ENCODE measurements at places on chromosomes 2 and 18. TPM values are rescaled to one million over a fixed set of nuclear protein-coding genes. Genes with fewer than 3 reads are reported as not detected.

DNA sequence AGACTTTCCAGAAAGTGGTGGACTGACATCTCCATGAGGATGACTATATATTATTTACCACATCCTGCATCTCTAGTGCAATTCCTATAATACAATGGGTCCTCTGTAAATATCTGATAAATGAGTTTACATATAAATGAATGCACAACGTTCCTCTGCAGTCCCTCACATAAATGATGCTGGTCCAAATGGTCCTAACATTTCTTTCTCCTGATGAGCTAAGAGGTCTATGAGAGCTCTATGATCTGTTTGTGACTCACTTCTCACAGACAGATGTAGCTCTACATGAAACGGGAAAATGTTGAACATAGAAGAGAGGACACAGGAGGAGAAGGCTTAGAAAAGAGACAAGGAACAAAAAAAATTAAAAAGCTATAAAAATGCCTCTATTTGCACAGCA is 201.2 kb upstream of the PIK3C3 start:
- no peak for DNase-seq

GRCh38 chr2:16321256-16321655 is 344.4 kb downstream of the CYRIA start:
- no peak for DNase-seq

DNA sequence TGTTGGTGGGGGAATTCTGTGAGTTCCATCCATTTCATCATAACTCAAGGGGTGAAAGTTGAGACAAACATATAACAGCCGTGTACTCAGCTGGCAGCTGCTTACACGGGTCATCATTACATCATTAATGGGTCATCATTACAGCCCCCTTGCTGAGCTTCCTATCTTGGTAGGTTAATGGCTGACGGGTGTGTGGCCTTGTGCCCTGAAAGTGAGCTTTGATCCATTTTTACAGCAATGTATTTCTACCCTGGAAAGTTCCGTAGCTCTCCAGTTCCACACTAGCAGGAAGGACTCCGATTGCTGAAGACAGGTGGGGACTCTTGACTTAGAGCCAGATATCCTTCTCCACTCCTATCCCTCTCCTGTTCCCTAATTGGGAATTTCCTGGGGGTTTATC is 105.2 kb upstream of the DLX2 start:
- no peak for DNase-seq

DNA sequence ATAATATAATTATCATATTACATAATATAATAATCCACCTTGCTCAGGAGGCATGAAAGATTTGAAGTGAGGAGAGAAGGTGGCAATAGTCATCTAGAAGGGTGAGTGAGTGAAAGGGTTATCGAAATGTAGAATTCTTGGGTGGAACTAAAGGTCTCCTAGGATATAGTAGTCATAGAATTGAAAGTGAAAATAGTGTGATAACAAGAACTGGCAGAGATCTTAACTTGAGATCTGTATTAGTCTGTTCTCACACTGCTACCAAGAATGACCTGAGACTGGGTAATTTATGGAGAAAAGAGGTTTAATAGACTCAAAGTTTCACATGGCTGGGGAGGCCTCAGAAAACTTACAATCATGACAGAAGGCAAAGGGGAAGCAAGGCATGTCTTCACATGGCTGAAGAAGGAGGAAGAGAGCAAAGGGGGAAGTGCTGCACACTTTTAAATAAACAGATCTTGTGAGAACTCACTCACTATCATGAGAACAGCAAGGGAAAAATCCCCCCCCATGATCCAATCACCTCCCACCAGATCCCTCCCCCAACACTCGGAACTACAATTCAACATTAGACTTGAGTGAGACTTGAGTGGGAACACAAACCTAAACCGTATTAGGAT is 351.5 kb downstream of the NR4A2 start:
- no peak for DNase-seq

- DNase-seq = no peak
These were observed 2.2 kb upstream of the TEX51 start for GRCh38 chr2:126896471-126896870.

GRCh38 chr18:905307-905947 is 756 bp downstream of the ADCYAP1 start:
- DNase-seq = no peak

DNA sequence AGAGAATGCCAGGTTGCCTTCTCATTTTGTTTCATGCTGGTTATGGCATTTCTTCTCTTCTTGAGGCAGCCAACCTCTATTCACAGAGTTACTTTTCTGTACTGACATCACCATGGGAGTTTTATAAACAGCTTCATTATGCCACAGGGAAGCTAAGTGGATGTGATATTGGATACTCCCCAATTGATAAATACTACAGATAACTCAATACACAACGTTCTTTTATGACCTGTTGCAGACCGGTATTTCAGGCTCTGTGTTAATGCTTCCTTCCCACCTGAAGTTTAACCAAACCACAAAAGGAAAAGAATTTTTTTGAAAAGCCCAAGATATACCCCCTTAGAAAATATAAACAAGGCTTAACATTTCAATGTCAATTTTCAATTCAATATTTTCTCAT is 258.3 kb upstream of the SOX11 start:
- no peak for DNase-seq

- no peak for DNase-seq
These were observed 64.6 kb upstream of the MYO3B start for GRCh38 chr2:170113168-170113894.

DNA sequence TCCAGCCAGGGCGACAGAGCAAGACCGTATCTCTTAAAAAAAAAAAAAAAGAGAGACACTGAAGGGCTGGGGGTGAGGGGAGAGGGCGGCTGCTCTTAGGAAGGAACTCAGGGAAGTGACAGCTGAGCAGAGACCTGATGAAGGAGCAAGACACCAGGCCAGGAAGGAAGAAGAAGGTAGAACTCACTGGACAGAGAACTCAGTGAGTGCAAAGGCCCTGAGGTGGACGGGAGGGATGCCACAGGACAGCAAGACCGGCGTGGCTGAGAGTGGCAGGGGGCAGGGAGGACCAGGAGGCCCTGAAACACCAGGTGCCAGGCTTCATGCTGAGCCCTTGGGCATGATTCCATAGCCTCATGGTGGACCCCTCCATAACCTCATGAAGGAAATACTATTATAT is 18.2 kb downstream of the BIN1 start:
- DNase-seq = no peak

DNA sequence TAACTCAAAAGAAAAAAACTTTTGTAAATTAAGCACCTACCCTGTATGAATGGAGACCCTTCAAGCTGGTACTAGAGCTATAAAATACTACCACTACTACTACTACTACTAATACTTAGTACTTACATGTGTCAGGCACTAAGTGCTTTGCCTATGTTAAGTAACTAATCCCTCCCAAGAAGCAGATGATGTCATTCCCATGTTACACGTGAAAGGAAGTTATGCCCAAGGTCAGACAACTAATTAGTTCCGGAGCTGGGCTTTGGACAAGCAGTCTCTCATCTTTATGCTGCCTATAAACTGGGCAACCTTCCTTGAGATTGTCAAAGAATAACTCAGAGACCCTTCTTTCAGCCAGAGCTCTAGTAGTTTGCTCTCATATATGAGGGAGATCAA is 13.9 kb upstream of the ATP6V1B1 start:
- no peak for DNase-seq

- DNase-seq = no peak
These were observed 42.0 kb upstream of the MSH2 start for GRCh38 chr2:47360927-47361326.

DNA sequence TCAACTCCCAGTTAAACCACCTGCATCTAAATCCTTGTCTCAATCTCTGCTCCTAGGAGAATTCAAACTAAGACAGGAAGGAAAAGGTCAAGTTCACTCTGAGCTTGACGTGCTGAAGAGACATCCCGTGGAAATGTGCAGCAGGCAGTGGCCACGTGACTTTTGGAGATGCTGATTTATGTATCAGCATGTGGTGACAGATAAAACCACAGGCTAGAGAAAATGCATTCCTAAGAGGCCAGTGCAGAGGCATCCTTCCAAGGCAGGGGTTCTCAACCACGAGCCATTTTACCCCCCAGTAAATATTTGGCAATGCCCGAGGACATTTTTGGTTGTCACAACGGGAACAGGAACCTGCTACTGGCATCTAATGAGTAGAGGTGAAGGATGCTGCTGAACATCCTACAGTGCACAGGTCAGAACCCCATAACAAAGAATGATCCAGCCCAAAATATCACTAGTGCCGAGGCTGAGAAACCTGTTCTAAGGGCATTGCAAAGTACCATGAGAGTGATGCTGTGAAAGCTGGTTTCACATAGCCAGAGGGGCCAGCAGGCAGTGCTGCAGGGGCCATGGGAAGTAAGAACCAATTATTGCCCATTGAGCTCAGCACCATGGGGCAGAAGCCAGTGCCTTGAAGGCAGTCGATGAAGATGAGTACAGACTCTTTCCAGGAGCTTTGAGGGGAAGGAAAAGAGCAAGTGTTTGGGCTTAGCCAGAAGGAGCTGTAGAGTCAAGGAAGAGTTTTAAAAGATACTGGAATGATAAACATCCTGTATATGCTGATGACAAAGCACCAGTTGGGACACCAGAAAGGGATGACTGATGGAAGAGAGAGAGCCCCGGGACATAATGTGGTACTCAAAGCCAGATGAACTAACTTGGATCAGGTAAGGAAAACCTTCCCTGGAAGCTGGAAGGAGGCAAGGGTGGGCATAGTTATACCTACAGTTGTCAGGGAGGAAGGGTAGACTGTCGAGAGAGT is 174.6 kb downstream of the HAUS1 start:
- DNase-seq = no peak

DNA sequence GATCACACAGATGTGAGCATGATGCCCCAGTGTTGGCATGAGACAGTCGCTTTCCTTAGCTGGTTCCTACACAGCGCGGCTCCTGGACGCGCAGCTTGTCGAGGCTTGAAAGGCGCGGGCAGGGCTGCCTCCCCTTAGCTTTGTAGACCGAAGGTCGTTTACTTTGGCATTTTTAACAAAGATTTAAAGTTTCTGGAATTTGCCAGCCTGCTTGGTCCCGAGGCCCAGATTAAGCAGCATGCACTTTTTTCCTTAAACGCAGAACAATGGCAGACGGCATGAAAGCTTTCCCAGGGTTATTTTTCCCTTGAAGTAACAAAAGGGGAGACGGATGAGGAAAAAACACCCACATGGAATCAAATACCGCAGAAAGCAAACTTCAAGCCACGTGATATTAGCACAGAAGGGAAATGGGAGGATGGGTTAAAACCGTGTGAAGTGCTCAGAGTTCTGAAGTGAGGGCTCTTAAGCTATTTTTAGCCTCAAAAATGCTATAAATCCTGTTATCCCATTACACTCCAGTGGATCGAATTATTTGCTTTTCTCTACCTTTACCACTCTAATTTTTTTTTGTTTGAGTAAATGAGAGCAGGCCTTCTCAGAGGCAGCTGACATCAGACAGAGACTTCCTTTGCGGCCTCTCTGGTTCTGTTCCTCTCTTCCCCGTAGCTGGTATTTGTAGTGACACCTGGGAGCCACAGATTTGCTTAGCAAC is 55.7 kb downstream of the NPAS2 start:
- DNase-seq = no peak

GRCh38 chr2:56464613-56465012 is 280.8 kb downstream of the CCDC85A start:
- DNase-seq = no peak

DNA sequence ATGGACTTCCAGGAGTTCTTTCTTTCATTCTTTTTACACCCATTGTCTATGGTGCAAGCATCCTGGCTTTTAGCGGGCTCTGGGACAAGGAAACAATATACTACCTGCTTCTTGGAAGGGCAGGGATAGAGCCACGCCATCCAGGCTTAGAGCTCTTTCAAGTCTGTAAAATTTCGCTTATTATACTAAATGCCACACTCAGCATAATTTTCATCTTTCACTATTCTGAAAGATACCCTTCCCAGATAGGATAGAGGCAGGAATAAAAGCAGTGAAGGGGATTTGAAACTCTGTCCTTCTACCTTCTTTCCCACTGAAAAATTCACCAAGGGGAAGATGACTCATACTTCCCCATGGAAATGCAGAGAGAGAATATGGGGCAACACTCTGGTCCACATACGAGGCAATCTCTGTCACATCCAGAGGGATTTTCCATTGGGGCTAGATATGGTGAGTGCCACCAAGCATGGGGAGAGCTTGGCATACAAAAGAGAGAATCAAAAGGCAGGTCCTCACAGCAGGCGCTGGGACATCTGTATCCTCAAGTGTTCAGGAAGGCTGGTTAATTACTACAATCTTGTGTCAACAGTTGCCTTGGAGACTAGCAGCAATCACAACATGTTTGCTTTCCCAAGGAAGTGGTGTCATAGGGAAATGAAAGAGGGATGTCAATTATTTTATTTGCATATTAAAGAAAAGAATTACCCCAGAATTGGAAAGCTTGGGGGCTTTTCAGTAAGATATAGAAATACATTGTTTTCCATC is 127.6 kb downstream of the TDRD15 start:
- DNase-seq = no peak

- DNase-seq = no peak
These were observed 2.1 kb downstream of the KLHL14 start for GRCh38 chr18:32770666-32771168.

- DNase-seq = no peak
These were observed 110.4 kb downstream of the MAP2 start for GRCh38 chr2:209534228-209534627.

GRCh38 chr2:181672255-181673008 is 7.9 kb downstream of the NEUROD1 start:
- no peak for DNase-seq

GRCh38 chr2:10326707-10327594 is 24.2 kb downstream of the HPCAL1 start:
- DNase-seq = peak; percentile 70

DNA sequence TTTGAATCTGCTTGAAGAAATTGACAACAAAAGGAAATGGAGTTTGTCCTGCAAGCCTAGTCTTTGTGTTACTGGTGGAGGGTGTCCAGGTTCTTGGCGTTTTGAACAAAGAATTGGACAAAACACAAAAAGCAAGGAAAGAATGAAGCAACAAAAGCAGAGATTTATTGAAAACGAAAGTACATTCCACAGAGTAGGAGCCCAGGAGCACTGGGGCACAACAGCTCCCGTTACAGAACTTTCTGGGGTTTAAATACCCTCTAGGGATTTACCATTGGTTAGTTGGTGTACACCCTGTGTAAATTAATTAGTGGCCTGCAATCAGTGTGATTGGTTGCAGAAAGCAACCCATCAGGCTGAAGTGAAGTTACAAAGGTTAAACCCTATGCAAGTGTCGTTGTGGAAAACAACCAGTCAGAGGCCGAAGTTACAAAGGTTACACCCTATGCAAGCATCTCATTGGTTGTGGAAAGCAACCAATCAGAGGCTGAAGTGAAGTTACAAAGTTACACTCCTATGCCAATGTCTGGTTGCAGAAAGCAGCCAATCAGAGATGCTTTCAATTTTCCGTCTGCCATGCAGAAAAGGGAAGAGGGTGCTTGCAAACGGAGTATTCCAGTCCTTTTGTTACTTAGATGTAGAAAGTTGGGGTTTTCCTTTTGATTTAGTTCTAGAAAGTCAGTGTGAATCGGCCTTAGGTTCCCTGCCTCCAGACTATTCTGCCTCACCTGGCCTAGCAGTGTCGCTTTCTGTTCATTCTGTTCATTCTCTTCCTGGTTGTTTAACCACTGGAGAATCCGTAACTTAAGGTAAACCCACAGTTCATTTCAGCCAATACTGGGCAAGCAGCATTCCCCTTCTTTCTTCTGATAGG is 47.6 kb upstream of the PTH2R start:
- no peak for DNase-seq

GRCh38 chr2:53104263-53104662 is 663.3 kb upstream of the CHAC2 start:
- DNase-seq = no peak

The POTEJ gene
- polyA plus RNA-seq = 0.12 TPM

The LYPD6B gene
- polyA plus RNA-seq = 0.20 TPM

The UGT1A4 gene
- polyA plus RNA-seq = not detected

The PAX3 gene
- polyA plus RNA-seq = 0.29 TPM

The RRM2 gene
- polyA plus RNA-seq = 25.5 TPM

The LIMS4 gene
- polyA plus RNA-seq = 3.8 TPM

The FAM110C gene
- polyA plus RNA-seq = 1.8 TPM

The FAM237A gene
- not detected for polyA plus RNA-seq

The CTAGE1 gene
- not detected for polyA plus RNA-seq

The FOXD4L1 gene
- polyA plus RNA-seq = 1.4 TPM

Measured in muscle of back (tissue), 13 donors.